Kidney tubule cell (primary cell): ENCODE measurements at places on chromosomes 2 and 18.

- no peak for DNase-seq
Observed at GRCh38 chr2:136098441-136098840, 19.5 kb downstream of the CXCR4 start.

DNA sequence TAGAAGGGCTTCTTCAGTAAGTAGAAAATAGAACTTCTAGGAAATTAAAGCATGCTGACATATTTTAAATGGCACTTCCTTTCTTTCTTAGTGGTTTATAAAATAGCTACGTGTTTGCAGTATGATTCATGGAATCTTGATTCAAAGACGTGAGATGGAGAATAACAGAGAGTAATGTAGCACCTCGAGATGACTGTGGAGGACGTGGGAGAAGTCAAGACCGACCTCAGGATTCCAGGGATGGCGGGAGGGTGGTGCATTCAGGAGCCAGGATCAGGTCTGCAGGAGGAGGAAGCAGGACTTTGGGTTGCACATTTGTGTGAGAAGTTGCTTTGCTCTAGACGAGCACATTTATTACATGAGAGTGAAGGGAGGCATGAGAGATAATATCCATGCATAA, 56.0 kb downstream of the DCDC2C start:
- no peak for DNase-seq

GRCh38 chr2:220192994-220193753, 565.7 kb downstream of the SLC4A3 start:
- DNase-seq, result peak; percentile 77

GRCh38 chr2:26613241-26614215, 27.6 kb downstream of the CIB4 start:
- DNase-seq, result no peak

- DNase-seq, result no peak
Observed at GRCh38 chr2:75587954-75588587, 27.3 kb upstream of the EVA1A start.

DNA sequence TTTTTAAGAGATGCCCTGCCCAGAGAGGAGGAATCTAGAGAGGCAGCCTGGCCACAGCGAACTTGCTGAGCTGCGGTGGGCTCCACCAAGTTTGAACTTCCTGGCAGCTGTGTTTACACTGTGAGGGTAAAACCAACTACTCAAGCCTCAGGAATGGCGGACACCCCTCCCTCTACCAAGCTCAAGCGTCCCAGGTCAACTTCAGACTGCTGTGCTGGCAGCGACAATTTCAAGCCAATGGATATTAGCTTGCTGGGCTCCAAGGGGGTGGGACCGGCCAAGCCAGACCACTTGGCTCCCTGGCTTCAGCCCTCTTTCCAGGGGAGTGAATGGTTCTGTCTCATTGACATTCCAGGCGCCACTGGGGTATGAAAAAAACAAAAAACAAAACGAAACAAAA, 289.4 kb downstream of the KCNS3 start:
- no peak for DNase-seq

- peak; percentile 36 for DNase-seq
Observed at GRCh38 chr18:57446322-57446721, 11.1 kb downstream of the ONECUT2 start.

DNA sequence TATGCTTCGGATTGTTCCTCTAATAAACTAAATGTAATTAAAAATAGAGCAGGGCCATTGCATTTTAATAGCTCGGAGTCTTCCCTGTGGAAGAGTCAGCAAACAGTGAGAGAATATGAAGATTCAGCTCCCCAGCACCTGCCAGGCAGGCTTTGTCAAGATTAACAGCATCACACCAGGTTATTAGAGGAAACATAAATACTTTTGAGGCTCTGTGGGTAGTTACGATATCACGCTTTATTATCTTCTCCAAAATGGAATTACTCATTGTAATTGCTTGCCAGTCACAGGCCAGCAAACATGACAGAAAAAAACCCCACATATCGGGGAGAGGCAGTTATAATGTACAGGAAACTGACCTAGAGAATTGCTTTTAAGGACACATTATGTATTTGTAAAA, 303.9 kb downstream of the CPS1 start:
- no peak for DNase-seq

DNA sequence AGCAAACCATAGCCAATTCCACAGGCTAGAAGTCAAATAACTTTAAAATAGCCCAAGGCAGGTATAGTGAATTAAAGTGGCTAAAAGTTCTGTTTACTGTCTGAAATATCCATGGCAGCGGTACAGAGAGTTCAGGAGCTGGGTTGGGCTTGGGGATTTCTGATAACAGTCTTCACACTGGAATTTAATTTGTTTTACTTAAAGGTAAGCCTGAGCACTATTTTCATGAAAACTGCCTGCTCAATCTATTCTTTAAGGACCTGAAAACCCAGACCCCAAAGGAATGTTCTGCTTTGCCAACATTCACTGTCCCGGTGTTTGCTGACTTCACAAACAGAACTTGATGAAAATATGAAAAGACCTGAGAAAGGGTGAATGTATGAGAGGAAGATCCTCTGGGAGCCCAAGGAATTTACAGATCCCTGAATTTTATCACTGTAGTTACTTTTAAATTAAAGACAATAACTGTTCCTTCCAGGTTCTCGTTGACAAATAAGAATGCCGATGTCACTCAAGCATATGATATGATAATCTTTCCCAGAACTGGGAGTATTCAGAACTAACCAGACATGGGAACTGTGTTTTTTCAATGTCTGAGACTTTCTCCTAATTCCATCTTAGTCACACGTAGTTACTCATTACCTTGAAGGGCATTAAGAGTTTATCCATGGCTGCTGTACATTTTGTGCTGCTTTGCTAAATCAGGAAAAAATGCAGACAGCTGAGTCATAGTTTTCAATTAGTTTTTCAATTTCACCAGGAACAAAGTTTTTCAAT, 28.3 kb upstream of the ITGB6 start:
- peak; percentile 95 for DNase-seq

- no peak for DNase-seq
Observed at GRCh38 chr2:196362973-196363549, 191.7 kb upstream of the STK17B start.

- peak; percentile 50 for DNase-seq
Observed at GRCh38 chr18:34729264-34729663, 19.2 kb downstream of the DTNA start.

DNA sequence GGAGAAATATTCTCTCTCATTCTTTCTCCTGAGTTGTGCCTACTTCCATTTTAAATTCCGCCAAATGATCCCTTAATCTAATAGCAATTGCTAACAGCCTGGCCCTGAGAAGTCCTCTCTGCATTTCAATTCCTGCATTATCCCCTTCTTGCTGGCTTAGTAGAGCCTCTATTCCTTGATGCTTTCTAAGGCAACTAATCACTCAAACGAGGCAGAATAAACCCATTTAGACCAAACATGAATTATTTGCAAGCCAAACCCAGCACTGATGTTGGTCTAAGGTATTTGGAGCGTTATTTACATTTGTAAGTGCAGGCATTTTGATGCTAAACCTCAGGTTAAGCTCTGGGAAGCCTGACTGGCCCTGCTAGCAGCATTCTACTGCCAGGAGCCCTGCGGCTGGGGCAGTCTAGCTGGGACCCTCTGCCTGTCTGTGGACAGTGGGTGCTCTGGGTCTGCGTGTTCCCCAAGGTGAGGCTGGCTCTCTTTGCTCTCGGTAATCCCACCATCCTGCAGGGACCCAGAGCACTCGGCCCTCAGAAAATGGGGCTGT, 173.1 kb upstream of the HS6ST1 start:
- no peak for DNase-seq

- DNase-seq, result no peak
Observed at GRCh38 chr2:238657132-238658053, 190.5 kb upstream of the TWIST2 start.

DNA sequence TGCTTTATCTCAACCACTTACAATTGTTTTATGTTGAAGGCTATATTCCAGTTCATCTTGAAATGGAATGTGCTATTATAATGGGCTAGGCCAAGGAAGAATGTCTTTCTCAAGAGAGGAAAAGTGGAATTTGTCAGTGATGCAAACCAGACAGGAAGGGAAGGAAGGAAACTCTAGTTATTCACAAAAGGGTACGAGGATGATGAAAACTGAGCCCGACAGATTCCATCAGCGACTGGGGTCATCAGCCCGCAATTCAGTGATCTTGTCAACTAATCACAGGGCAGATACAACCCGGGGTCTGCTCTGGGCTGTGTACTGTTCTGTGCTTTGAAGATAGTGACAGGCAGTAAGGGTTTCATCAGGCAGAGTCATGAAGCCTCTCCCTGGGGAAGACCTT, 23.4 kb upstream of the LYPD6 start:
- DNase-seq, result no peak

DNA sequence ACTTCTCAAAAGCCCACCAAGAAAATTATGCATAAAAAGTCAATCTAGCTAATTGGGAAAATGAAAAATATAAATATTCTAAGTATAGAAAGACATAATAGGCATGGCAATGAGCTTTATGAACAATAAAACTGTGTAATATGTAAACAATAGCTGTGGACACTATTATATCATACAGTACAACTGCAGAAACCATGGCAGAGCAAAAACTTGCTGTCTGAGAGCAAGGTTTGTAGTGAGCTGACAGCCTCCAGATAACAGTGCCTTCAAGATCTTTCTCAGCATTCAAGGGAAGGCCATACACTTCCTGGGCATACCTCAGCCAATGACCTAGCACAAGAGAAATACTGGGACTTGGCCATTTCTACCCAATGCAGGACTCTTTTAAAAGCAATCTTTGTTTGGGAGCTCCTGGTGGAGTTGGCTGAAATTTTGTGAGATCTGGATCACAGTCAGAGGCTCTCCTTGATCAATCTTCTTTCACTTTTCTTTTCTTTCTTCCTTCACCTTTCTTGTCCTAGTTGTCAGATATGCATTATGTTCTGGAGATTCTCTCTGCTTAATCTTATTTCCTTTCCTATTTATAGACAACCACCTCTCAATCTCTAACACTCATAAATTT, 427.2 kb upstream of the UBE2E3 start:
- DNase-seq, result no peak

DNA sequence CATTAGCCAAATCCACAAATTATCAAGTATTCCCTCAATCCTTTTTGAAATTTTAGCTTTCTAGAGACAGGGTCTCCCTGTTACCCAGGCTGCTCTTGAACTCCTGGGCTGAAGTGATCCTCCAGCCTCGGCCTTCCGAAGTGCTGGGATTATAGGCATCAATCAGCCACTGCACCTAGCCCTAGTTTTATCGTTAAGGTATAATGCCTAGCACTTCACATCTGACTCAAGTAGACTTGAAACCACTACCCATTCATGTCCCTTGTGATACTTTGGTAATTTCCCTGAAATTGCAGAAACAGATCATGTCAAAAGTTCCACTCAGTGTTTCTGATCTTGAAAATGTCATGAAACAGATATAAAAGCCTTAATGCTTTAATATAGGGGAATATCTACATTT, 26.3 kb downstream of the MEX3C start:
- no peak for DNase-seq

- DNase-seq, result peak; percentile 39
Observed at GRCh38 chr2:16798472-16798871, 132.8 kb upstream of the CYRIA start.

DNA sequence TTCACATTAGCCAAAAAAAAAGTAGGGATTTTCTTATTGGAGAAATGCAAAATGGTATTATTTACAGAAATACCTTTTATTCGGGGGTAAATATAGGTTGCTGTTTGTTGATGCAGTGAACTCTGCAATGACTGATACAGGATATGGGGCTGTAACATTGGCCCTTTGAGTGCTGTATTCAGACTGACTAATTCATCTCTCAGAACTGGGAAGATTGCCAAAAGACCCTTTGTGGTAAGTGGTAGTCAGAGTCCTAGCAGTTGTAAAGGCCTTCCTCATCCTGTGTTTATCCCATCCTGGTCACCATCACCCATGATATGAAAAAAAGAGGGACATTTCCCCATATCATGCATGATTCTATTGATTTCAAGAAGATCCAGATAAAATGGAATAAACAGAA, 14.0 kb upstream of the DCC start:
- DNase-seq, result peak; percentile 77

GRCh38 chr2:215841175-215841816, 172.1 kb downstream of the MREG start:
- no peak for DNase-seq

DNA sequence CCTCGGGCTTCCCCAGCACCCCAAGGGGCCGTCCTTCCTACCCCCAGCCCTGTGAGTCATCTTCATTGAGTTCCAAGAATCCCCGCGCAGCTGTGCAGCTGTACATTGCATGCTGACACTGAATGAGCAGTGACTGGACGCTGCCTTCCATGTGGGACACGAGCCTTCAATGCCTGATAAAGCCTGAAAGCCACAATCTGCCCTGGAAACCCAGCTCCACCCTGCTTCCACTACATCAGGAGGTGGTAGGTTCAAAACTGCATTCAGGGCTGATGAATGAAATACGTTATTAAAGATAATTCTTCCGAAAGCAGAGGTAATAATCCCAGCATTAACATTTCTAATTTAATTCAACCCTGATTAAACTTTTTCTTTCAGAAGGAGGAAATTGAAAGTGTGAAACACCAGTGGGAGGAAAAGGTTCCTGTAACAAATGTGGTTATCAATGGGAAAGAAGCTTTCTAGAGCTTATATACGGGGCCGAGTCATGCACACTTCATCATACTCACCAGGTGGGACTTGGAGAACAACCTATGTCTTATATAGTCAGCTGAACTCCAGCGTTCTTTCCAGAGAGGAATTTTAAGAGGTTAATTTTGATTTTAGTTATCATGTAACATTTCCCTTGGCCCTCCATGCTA, 360.1 kb downstream of the LPIN1 start:
- peak; percentile 94 for DNase-seq

DNA sequence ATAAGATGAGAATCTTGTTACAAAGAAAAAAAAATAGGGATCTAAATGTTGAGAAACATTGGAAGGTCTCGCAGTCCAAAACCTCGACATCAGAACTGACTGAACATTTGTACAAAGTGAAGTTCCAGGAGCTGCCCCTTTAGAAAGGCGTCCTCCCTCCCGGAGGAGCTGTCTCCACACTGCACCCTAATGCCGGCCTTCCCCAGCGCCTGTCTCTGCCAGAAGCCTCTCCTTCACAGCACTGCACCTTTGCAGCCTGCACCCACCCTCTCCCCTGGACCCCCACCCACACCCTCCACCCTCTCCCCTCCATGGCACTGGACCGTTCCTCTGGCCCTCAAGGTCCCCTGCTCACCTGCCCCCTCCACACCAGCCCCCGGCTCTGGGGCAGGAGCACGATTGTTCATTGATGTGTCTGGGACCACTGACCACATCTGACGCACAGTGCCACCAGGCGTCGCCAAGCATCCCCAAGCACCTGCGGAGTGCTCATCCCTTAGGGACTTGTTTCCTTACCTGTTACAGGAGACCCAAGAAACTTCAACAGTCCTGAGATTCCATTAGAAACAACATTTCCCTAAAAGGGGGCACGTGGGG, 90.3 kb upstream of the SNTG2 start:
- no peak for DNase-seq

DNA sequence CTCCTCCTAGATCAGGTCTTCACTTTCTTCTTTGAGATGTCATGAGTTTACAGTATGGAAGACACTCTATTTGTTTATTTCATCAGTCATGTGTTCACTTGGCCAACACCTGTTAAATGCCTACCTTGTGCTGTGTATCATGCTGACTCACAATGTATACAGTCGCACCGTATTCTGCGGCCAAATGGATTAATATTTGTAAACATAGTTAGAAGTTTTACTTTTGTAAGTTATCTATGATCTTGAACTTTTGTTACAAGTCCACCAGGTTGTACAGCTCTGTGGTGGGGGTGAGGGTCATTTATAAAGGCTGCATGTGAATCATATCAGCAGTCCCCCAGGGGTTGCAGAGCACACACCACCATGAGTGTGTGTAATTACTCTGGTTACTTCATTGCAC, 408.7 kb upstream of the NRP2 start:
- no peak for DNase-seq

GRCh38 chr2:27960237-27960912, 69.8 kb downstream of the BABAM2 start:
- DNase-seq, result peak; percentile 89
